Activated CD4-positive, alpha-beta T cell treated with anti-CD3 and anti-CD28 coated beads, Interleukin-2, amount 10 ng/mL, durations not matched to agents 7 days and 5 days (primary cell): ENCODE measurements at places on chromosomes 4 and X.

DNA sequence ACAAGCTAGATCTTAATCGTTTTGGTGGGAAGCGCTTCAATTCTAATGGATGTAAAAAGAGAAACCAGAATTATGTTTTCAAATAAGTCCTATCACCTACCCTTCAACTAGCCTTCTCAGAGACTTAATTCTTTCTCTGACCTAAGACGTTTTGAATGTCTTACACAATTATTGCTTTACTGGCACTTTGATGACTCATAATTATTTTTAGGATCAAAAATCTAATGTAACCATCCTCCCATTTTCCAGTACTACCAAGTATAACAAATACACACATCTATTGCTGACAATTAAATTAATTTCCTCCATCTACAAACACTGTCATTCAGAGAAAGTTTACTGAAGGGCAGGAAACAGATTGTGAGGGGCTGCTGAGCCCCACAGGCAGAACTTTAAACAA lies 108.6 kb downstream of the PPP3CA start:
- DNase-seq: no peak

DNA sequence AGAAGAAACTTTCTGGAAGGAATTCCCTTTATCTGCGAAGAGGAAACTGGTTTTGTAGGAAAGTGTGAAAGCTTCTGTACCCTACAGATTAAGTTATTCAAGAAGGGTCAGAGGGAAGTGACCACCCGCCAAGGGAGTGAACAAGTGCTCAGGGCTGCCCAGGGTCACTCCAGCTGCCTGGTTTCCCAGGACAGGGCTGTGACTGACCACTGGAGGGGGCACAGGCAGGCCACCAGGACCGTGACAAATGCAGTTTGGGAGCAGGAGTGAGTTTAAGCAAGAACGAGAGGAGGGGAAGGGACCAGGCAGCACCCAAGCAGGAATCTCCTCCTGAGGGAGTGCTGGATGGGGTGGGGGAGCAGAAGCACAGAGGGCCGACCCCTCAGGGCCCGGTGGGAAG lies 34.2 kb downstream of the ZFYVE28 start:
- DNase-seq: no peak

GRCh38 chr4:12645732-12646131 lies 838.4 kb downstream of the RAB28 start:
- no peak for DNase-seq

- no peak for DNase-seq
These were observed 121.4 kb downstream of the SPRY1 start for GRCh38 chr4:123517971-123518370.

- no peak for DNase-seq
These were observed 54.3 kb downstream of the LRRC66 start for GRCh38 chr4:51965862-51966261.

DNA sequence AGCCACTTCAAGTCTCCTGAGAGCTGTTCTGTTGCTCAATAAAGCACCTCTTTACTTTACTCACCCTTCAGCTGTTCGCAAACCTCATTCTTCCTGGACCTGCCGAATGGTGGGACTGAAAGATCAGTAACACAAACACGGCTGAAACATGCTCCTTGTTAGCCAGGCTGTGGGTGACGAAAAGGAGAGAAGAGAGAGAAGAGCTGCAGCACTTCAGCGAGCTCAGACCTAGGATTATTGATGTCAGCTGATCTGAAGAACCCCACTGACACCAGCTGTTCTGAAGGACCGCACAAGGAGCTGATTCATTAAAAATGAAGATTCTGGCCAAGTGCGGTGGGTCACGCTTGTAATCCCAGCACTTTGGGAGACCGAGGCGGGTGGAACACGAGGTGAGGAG lies 2020.0 kb upstream of the ADGRL3 start:
- DNase-seq: no peak

DNA sequence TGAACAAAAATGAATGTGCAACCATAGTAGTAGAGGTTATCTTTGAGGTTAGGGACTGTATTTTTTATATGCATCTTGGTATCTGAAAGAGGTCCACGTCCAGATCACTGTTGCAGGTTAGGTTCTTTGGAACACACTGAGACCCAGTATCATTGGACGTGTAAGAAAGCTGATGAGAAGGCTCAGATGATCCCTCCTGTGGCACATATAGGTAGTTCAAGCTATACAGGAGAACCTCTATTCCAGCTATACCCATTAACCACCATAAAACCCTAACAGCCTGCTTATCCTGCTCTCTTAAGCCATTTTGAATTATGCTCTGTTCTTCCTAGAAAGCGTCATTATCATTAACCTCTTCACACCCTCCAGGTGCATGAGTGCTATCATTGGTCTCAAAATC lies 930.7 kb upstream of the HS3ST1 start:
- DNase-seq: no peak

DNA sequence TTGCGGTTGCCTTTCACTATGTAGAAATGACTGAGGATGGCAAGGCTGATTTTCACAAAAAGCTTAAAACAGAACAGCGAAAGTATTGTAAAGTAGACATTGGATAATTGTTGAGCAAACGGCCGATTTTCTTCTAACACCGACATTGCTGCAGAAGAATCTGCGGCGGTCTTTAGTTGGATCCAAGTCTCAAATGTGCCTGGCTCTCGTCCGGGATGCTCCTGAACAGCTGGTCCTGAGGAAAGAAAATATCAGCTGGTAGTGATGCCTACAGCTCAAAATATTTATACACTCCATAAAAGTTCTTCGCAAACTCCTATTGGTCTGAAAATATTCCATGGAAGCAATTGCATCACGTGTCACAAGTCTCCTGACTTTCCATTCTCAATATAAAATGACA lies at the start of gene ASB5:
TSS of gene ASB5 (minus strand) at position 260 of the 400 bp plus-strand sequence. CDS start at position 146, 114 bp downstream.
- DNase-seq: no peak
